ENCODE measurements at places on chromosomes 7 and 10.

DNA sequence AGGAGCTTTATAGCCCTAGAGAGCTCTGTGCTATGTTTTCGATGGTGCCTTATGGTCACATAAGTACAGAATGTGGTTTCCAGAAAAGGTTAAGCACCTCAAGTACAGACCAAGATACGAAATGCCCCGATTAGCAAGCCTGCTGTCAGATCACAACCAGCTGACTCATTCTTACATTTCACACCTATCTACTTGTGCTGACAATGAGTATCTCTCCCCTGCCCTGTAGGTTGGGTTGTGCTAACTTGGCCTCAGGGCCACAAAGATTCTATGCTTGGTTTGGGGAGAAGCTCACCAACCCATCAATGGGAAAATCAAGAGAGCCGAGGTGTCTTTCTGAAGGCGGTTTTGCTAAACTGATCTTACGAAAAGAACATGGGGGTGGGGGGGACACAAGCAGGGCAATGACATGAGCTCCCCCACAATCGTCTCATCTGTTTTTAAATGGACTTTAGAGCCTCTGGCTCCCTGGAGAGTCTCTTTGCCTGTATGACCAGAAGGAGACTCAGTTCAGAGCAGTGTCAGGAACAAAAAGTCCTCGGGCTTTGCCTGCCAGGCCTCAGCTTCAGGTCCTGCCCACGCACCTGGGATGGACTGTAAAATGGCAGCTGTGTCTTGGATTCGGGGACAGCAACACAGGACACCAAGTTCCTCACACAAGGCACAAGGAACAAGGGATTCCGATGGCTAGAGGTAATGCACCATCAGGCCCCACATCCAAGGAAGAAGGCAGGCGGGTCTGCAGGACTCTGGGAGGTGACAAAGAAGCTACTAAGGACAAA is 55.1 kb downstream of the FAM53B start:
- no peak for DNase-seq

GRCh38 chr7:40419806-40420205 is 285.0 kb downstream of the SUGCT start:
- DNase-seq = no peak

- DNase-seq = no peak
Measured at GRCh38 chr7:157996359-157997079, 591.1 kb downstream of the PTPRN2 start.

DNA sequence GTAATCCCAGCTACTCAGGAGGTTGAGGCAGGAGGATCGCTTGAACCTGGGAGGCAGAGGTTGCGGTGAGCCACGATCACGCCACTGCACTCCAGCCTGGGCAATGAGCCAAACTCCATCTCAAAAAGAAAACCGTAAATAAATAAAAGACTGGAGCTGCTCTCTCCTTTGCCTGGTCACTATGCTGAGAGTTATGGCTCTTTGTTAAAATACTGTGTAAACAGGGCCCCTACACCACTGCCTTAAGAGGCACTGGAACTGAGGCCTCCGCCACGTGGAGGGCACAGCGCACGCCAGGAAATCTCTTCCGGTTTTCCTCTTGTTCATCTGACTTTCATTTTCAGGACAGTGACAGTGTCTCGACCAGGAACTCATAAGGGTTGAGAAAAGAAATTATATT is 123.3 kb downstream of the PAXIP1 start:
- DNase-seq = no peak
